Activated T-cell treated with anti-CD3 and anti-CD28 coated beads for 24 hours (primary cell): ENCODE measurements at places on chromosomes 6 and 20.

DNA sequence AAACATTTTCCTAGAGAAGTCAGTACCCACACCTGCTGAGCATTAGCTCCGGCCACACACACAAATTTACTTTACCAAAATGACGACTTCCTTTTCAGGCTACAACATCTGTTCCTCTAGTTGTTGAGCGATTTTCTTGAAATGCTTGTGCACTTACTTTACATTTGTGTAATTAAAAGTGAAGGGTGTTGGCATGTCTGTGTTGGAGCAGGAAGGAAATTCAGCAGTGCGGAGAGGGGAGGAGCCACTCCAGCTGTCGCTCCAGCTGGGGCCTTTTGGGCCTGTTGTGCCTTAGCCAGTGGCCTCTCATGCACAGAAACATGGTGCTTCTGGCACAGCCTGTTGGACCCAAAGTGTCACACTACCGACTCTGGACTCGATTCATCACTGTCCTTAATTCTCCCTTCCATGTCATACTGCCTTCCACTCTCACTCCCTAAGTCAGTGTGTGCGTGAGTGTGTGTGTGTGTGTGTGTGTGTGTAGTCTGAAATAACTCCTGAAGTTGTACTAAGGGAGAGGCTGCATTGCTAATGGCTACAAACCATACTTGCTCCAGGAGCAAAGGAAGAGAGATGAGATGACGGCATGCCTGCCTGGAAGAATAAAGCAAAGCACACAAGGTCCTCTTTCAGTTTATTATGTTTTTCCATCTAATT, 191.8 kb upstream of the ARG1 start:
- DNase-seq = no peak

- no peak for DNase-seq
These were observed 19.8 kb downstream of the ABCF1 start for GRCh38 chr6:30591008-30591407.

GRCh38 chr6:140436023-140436811, 1061.8 kb upstream of the CITED2 start:
- DNase-seq = no peak

DNA sequence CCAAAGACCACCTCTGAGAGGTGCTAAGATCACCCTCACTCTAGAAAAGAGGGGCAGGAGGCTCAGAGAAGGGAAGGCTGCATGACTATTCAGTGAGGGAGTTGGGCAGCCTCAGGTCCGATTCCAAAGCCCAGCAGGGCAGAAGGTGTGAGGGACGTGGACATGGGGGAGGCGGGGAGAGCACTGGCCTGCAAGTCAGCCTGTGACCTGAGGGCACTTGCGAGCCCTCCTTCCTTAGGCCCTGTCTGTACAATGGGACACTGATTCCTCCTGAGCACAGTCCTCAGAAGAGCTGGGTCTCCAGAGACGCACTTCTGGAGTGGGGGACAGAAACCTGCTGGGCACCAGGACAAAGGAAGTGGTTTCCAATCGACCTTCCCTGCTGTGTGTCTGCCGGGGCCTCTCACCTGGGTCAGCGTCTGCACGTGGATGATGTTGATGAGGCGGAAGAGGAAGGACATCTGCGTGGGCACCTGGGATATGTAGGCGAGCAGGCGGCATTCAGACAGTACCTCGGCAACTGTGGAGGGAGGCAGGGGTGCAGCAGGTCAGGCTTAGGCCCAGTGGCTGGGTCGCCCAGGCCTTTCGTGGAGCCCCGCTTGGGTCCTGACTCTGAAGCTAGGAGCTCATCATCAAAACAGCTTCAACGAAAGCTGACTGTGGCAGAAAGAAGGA, 48.5 kb downstream of the MYH7B start:
- no peak for DNase-seq

GRCh38 chr6:31396422-31397152, 6.8 kb upstream of the MICA start:
- DNase-seq = peak; percentile 84

DNA sequence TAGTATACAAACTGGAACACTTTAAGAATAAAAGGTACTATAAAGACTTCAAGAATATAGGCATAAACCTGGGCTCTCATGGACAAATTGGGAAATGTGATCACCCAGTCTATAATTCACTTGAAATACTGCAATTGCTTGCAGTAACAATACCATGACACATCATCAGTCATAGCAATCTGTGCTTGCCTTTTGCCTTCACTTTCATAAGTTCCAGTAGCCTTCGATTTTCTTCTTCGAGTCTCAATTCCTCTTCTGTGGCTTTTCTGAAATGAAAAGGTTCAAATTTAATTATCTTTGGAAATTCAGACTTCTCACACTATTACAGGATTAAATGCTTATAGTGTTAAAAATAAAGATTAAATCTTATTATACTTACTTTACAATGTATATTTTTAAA, 96.3 kb upstream of the ZBTB24 start:
- no peak for DNase-seq

DNA sequence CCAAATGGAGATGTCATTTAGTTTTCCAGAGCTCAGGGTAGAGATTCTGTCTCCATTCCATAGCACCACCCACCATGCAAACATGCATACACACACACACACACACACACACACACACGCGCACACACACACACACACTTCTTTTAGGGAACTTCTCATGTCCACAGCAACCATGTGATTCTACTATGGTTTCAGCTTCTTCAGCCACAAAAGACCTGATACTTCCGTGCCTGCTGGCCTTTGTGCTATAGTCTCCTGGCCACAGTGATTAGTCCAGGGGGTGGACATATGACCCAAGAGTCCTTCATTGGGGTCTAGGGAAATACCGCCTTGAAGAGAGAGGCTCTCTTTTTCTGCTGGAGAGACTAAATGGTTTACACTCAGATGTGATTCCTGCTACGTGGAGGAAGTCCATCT, 53.5 kb downstream of the CARMIL1 start:
- DNase-seq = no peak

DNA sequence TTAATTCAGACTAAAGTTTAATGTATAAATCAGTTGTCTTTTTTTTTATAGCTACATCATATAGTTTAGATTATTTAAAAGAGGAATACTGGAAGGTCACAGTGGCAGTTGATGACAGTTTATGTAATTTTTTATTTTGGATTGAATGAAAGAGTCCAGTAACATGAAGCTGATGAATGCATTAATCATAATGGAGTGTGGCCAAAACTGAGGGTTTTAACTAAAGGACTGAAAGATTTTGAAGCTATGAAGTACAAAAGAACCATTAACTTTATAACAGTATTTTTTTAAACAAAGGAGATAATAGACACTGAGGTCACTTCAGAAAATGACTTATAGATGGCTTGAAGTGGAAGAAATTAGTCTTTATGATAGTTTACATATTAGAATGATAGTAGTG, 41.3 kb downstream of the TRMT11 start:
- DNase-seq = no peak

DNA sequence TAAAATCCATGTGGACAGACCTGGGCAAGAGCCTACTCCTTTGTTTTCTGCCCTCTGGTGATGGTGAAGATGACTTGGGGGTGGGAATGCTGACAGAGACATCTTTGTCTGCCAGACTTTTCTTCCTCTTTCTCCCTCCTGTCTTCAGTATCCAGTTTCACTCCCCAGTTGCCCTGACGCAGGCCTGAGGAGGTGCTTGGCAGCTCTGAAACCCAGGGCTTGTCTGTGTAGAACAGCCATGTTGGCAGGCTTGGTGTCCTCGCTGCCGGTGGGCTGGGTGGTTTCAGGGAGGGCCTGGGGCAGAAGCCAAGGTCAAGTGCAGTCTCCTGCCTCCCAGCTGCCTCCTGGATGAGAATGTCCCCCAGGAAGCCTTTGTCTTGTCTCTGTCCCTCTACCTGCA, 22.5 kb downstream of the CCDC167 start:
- no peak for DNase-seq

DNA sequence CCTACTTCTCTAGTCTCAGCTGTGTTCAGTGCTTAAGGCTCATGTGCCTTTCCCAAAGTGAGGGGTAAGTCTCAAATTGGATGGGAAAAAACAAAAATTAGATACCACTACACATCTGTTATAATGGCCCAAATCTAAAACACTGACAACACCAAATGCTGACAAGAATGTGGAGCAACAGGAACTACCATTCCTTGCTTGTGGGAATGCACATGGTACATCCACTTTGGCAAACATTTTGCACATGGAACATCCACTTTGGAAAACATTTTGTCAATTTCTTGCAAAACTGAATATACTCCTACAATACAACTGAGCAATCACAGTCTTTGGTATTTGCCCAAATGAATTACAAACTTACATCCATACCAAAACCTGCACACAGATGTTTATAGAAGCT, 109.3 kb downstream of the TENT5A start:
- DNase-seq = no peak

GRCh38 chr20:41992481-41992880, 374.3 kb upstream of the CHD6 start:
- no peak for DNase-seq

DNA sequence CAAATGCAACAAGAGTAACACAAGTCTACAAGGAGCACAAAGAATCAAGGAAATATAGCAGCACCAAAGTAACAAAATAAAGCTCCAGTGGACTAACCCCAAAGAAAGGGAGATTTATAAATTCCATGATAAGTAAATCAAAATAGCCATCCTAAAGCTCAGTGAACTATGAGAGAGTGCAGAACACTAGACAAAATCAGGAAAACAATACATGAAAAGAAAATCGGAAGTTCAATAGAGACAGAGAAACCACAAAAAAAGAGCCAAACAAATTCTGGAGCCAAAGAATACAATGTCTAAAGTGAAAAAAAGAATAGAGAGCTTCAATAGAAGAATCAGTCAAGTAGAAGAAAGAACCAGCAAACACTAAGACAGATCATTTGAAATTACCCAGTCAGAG, 247.3 kb upstream of the TENT5A start:
- DNase-seq = no peak

DNA sequence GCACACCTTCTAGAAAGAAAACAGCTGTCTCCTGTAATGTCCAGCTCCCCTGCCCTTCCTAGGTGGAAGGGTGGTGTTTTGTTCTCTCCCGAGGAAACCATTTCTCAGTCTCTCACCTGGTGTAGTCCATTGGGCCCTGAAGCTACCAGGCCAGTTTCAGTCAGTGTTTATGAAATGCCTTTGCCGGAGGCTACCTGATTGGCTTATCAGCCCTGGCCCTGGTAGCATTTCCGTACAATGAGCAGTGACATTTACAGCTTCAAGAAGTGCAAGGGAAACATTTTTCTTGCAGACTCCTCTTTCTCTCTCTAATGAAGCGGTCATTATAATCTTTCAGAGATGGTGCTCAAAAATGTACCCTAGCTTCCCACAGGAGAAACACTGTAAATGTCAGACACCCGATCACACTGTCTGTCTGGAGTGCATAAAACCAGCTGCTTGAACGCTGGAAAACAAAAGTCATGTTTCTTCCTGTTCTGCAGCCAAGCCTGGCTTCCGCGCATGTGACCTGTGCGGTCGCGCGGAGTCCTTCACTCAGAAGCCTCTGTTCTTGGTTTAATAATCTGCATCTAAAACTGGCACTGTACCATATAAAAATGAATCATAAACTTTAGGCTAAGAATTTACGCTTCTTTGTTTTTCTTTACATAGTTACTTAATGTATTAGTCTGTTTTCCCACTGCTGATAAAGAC, 28.4 kb upstream of the SAYSD1 start:
- DNase-seq = no peak

DNA sequence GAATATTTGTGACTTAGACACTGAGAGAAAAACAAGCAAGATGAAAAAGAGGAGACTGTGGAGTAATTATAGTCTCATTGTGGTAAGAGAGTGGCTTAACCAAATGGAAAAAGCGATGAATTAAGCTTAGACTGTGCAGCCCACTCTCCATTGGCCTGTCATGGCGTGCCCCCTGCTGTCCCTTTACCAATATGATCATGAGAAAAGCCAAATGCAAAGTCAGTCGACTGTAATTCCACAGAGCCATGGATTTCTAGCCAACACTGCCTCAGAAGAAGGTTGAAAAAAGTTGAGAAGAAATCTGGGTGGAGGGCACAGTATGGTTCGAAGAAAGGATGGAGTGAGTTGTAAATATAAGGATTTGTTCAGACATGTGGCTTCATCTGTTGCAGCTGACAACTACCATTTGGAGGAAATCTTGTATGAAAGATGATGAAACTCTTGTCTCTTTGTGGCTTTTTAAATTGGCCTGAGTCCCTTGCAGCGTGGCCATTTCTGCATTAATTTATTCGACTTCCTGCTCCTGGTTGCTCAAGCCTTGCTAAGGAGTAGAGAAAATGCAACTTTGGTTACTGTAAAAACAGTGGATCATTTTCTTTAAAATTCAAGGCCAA, 251.4 kb downstream of the DOK5 start:
- DNase-seq = no peak
